Stimulated activated CD4-positive, alpha-beta T cell treated with anti-CD3 and anti-CD28 coated beads, Interleukin-2, amount 100 ng/mL, for 4 hours (primary cell): ENCODE measurements at places on chromosomes 7 and 10.

DNA sequence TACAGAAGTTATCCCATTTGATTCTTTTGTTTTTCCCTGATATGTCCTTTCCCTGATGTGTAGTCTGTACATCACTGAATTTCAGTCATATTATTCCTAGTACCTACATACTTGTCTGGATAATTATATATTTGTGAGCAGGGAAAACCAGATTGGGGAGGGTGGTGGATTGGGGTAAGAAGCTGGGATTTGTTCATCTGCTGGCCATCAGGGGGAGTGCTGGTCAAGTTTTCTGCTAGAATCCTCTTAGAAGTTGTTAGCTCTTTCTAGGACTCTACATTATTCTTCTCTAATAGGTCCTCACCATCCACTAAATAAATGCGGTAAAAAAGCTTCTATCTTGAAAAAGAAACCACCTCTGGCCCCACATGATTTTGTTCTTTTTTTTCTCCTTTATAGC is 232.7 kb upstream of the TAC1 start:
- DNase-seq = no peak

- DNase-seq = no peak
These were observed 109.5 kb downstream of the PARD3 start for GRCh38 chr10:34705563-34705962.

DNA sequence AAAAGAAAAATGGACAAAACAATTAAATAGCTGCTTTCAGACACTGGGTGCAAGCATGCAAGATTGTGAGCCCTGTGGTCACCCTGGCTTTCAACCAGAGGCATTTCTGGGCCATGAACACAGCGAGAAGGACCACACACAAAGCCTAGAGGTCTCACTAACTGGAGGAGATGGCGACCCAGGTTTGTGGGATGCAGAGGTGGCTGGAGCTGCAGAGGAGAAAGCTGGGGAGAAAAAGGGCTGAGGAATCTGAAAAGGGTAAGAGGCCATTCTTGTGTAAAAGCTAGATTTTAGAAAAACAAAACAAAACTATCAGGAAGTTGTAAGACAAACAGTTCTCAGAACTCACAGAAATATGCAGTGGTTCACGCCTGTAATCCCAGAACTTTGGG is 30.1 kb upstream of the PTPRN2 start:
- DNase-seq = no peak

GRCh38 chr10:64033711-64034110 is 512.5 kb downstream of the REEP3 start:
- DNase-seq = no peak

DNA sequence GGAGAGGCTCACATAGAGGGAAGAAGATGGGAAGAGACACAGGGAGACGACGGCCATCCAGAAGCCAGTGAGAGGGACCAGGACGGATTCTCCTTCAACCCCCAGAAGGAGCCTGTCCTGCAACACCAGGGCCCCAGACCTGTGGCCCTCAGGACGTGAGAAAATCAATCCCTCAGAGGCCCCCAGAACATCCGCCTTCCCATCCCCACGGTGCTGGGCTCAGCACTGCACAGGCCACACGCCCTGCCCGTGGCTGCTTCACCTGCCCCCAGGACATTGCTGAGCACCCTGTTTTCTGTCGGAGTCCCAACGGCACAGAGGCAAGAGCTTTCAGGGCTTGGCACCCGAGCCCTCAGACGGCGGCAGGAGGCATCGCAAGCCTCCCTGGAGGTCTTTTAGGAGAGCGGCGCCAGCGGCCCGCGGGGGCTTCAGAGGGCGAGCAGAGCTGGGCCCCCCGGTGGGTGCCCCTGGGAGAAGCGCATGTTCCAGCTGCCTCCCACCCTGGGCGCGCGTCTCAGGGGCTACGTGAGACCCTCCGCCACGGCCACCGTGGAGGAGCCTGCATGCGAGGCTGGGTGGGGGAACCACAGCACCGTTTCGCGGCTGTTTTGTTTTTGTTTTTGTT is 42.8 kb downstream of the PDGFA start:
- DNase-seq = no peak

DNA sequence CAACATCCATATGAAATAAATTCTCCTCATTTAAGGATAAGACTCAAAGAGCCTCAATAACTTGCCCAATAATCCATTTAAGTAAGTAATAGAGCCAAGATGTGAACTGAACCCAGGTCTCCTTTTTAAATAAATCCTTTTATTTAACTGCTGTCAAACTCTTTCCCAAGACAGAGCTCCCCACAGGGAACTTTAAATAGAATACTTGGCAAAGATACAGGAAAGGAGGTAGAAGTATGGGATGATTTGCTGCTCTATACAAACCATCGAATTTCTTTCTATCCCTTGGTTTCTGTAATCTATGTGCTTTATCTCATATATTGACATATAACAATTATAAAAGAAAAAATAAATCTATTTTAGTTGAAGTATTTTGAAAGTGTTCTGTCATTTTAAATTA is 295.9 kb downstream of the CSTF2T start:
- no peak for DNase-seq

DNA sequence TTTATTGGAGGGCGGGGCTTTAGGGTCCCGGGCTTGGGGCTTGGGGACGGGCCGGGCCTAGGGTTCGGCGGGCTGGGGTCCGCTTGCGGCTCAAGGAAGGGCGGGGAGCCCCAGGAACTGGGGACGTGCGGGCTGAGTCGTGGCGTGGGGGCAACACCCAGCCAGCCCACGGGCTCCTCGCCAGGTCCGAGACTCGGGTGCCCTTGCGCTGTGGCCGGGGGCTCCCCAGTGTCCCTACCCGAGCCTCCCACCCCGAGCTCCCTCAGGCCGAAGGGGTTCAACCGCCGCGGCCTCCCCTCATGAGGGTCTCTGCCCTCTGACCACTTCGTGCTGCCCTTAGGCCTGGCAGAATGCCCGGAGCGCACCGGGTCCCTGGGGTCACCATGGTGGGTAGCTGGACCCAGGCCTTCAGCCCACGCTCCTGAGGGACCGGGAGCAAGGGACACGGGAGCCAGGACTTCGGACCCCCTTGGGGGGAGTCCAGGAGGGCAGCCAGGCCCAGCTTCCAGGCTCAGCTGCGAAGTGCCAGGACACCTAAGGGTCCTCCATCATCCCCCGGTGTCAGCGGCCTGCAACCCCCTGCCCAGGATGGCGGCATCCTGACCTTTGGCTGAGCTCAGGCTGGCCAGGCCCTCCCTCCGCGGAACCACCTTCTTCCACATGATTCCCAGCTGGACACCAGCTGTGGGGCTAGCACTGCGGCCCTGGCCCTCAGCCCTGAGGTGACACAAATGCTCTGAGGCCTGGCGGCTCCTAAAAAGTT is 524 bp upstream of the FUOM start:
- no peak for DNase-seq

DNA sequence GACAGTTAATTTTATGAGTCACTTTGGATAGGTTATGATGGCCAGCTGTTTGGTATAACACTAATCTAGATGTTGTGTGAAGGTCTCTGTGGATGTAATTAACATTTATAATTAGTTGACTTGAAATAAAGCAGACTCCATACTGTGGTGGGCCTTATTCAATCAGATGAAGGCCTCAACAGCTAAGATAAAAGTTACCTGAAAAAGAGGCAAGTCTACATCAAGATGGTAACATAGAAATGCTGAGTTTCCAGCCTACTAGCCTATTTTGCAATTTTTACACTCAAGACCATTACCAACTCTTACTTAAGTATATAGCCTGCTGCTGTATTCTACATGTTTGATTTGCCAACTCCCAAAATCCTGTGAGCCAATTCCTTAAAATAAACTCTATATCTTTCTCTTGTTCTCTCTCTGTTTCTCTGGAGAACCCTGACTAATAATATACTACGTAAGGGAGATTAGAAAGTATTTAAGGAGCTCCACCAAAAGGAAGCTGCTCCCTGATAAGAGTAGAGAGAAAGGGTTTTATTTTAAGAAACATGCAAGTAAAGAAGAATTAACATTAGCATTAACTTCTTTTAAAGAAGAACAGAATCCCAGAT is 42.7 kb downstream of the ZNF438 start:
- no peak for DNase-seq

DNA sequence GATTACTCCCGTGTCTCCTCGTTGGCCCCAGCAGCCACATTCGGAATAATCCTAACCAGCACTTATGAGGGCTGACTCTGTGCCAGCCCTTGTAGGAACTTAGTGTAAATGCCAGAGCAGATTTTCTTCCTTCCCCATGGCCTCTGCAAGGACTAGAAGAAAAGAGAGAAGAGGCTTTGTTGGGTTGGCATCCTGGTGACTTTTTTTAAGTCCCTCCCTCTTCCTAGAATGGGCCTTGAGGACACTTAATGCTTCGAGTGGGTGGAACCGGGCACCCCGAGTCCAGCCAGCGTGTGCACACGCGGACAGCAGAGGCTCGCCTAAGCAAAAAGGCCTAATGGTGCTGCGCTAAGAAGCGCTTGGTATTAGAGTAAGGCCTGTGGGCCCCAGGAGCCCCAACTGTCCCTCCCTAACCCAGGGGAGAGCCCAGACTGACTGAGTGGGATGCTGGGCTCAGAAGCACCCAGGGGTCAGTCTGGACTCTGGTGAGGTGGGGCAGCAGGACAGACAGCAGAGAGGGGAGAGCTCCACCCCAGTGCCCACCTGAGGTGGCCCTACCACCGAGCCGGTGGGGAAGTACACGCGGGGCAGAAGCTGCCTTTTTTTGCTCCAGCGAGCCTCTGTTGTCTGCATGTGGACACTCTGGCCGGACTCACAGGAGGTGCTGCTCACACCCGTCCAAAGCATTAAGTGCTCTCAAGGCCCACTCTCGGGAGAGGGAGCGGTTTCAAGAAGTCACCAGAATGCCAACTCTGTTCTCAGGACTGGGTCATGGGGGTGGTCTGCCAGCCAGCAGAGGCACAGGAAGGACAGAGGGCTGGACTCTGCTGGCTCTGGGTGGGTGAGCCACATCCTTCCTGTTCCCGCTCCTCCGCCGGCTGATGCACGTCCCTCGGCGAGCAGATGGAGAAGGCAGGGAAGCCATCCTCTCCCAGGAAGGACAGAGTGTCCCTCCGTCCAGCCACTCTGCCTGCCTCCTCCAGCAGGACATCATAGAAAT is 12.5 kb downstream of the ITPRIP start:
- no peak for DNase-seq

DNA sequence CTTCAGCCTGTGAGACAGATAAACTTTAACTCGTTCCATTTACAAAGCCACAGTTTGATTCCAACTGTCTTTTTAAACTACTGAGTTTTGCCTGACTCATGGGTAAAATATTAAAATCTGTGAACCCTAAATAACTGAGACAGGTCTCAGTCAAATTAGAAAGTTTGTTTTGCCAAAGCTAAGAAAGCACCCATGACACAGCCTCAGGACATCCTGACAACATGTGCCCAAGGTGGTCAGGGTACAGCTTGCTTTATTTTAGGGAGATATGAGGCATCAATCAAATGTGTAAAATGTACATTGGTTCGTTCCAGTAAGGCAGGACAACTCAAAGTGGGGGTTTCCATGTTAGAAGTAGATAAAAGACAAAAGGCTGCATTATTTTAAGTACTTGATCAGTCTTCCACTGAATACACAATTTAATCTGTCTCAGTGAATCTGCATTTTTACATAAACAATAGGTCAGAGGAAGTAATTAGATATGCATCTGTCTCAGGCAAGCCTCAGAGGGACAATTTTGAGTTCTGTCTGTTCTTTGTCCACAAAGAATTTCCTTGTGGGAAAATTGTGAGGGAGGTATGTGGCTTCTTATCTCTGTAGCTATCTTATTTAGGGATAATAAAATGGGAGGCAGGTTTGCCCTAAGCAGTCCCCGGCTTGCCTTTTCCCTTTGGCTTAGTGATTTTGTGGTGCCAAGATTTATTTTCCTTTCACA is 11.0 kb upstream of the PIP start:
- DNase-seq = no peak

DNA sequence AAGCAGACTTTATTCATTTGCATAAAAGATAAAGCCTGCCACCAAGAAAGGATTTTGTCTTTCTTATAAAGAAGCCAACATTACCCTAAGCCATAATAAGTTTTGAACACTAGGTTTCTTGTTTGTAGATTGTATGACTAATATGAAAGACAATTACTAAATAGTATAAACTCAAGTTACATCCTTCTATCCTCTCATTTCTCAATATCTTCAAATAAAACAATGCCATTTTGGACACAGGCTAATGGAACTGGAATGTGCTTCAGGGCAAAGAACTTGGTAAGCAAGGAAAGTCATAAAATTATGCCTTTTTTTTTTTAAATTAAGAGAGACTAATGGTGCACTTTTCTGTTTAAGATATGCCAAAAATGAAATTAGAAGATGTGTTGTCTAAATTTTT is 137.7 kb downstream of the DKK1 start:
- no peak for DNase-seq

DNA sequence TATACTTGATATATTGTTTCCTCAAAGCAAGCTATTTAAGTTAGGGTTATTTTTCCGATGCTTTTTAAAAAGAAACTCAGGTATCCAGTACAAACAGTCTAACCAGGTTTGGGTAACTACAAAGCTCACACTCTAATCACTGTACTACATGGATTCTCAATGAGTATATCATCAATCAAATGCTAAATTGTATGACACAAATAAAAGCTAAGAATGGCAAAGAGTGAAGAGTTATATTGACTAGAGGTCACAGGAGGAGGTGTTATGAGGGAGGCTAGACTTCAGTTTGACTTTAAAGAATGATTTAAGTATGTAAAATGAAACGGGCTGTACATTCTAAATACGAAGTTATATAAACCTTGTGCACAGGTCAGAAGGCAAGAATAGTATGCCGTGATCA is 178.0 kb downstream of the CTNNA3 start:
- no peak for DNase-seq

GRCh38 chr7:69703099-69703498 is 104.8 kb downstream of the AUTS2 start:
- no peak for DNase-seq

DNA sequence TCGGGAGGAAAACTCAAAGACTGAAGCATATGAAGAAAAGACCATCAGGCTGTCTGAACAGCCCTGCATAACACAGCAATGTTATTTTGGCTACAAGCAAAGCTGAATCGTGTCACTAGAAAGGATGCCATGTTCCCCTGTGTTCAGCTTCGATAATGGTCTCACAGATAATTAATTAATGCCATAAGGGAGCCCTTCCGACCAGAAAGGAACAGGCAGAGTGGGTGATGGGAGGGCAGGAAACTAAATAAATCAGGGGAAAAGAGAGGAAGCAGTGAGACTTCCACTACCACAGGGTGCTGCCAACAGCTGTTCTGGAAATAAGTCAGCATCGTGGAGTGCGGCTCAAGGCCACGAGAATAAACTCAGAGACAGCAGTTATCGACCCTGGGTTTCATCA is 3.2 kb downstream of the PTPRN2 start:
- no peak for DNase-seq

DNA sequence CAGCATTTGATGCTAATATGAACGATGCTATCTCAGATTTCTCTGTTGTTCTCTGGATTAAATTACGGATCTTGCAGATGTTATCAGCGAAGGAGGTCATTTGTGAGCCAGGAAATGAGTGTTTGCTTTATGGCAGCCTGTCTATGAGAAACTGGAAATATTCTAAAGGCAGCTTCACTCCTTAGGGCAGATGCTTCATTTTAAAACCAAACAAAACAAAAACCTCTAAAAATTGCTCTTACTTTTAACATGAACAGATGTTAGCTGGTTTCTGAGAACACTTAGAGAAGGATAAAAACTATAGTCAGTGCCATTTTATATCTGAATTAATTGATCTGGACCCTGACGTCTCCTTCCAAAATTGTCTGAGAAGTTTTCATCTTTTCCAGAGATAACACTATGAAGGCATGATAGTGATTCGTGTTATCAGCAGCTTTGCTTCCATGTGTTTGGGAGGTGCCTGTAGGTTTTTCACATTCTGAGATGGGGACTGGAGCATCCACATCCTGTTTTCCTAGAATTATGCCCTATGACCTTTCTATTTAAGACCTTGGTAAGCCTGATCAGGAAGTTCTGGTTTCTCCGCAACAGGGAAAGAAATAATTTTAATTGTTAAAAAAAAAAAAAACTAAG is 53.1 kb downstream of the CPED1 start:
- DNase-seq = no peak
